T-helper 1 cell (primary cell): ENCODE measurements at places on chromosomes 16 and 17.

- no peak for DNase-seq
Observed at GRCh38 chr16:75312875-75313274, 61.5 kb upstream of the BCAR1 start.

GRCh38 chr16:65315081-65315780 is 193.4 kb upstream of the CDH11 start:
- DNase-seq: no peak

GRCh38 chr17:1004769-1005295 is 7.9 kb downstream of the TIMM22 start:
- DNase-seq: no peak

- DNase-seq: no peak
Observed at GRCh38 chr17:45310380-45311324, 6.2 kb downstream of the MAP3K14 start.

DNA sequence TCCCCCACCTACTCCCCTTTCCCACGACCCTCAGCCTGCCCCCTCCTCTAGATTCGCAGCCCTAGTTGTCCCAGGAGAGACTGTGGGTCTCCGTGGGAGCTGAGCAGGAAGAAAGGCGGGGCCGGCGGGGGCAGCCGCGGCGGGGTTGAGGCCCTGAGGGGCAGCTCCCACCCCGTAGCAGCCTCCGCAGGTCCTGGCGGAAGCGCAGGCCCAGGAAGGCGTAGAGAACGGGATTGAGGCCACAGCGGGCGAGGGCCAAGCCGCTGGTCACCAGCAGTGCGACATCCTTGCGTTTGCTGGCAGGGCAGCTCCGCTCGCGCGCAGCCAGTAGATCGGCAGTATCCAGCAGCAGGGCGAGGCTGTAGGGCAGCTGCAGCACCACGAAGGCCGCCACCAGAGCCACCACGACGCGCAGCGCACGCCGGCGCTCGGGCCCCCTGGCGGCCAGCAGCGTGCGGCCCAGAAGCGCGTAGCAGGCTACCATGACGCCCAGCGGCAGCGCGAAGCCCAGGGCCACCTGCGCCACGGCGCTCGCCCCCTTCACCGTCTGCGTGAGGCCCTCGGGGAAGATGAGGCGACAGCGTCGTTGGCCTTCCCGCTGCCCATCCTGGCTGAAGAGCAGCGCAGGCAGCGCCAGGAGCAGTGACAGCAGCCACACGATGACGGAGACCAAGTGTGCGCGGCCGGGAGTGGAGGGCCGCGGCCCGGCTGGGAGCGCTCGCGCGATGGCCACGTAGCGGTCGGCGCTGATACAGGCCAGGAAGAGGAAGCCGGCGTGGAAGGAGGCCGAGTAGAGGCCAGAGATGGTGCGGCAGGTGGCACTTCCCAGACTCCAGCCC is 1.9 kb downstream of the CCR10 start:
- peak; percentile 57 for DNase-seq
